ENCODE measurements at places on chromosomes 4 and X. TPM values are rescaled to one million over a fixed set of nuclear protein-coding genes. Genes with fewer than 3 reads are reported as not detected.

Gene ASMT
- total RNA-seq = not detected

GRCh38 chr4:152778656-152779512 lies 646 bp downstream of the TIGD4 start:
- no peak for DNase-seq

Gene ABCG2
- 0.21 TPM for total RNA-seq

DNA sequence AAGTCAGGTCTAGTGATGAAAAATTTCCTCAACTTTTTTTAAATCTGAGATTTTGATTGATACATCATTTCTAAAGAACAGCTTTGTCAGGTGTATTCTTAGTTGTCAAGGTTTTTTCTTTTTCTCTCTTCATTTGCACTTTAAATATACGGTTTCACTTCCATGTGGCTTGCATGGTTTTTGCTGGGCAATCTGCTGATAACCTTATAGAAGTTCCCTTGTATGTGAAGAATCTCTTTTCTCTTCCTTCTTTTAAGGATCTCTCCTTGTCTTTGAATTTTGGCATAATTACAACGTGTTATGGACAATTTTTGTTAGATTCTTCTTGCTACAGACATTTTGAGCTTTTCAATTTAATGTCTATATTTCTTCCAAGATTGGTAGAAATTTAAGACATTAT lies 76.4 kb downstream of the ZNF721 start:
- no peak for DNase-seq

Gene ANOS1
- total RNA-seq = 7.0 TPM

DNA sequence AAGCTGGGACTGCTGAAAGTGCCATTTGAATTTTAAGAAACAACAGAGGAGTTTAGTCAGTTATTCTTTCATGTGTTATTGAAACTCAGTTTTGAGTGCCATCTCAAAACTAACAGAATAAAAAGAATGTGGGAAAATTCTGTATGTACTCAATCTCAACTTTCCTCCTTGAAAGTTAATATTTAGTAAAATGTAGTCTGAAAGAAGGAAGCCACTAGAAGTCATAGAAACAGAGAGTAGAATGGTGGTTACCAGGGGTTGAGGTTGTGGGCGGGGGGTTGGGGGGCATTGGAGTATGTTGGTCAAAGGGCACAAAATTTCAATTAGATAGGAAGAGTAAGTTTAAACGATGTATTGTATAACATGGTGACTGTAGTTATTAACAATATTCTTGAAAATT lies 628.3 kb upstream of the MAGEB2 start:
- DNase-seq = no peak

- no peak for DNase-seq
Observed at GRCh38 chr4:113820108-113820507, 58.6 kb upstream of the CAMK2D start.

DNA sequence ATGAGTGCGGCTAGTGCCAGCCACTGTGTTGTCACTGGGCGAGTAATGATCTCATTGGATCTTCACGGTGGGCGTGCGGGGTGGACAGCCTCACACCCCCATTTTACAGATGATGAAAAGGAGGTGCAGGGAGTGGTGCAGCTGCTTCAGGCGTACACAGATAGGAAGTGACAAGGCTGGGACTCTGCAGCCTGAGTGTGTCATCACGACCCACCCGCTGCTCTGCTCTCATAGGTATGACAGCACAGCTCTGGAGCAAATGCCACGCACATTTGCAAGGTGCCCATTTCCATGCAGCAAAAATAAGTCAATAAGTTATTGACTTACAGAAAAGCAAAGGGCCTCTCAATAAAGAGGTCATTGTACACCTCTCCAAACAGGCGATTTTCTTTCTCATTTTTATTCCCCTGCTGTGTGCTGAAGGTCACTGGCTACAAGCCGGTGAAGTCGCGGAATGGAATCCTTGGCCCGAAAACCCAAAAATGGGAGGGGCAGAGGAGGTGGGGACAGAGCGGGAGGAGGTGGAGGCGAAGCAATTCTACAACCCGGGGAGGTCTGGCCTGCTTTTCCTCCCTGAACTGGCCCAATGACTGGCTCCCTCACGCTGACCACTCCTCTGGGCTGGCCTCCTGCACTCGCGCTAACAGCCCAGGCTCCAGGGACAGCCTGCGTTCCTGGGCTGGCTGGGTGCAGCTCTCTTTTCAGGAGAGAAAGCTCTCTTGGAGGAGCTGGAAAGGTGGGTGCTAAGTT lies at the start of gene SOD3:
Gene SOD3, plus strand, starts transcription at position 658 of the 750 bp plus-strand sequence. CDS start 3,949 bp downstream, outside the sequence.
- DNase-seq = peak; percentile 18

DNA sequence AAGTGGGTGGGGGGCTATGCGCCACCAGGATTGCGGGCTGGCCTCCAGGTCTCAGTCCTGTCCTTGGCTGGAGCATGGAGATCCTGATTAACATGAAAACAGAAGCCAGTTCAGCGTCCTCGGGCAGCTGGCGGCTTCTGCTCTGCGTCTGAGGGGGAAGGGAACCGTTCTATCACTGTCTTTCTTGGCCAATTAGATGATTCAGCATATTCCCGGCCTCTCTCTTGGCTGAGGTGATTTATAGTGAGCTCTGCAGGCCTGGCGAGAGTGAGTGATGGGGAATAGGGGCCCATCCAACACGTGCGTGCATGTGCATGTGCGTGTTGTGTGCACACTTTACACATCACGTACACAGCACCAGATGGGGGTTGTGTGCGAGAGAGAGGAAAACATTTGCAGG lies 145.8 kb upstream of the ATP6AP2 start:
- DNase-seq = no peak

Gene HAND2
- total RNA-seq = not detected

GRCh38 chrX:43474321-43474720 lies 181.8 kb upstream of the MAOA start:
- DNase-seq = no peak

Gene TRIM61
- total RNA-seq = 4.5 TPM

GRCh38 chr4:78250500-78250899 lies 193.4 kb downstream of the FRAS1 start:
- DNase-seq = no peak

DNA sequence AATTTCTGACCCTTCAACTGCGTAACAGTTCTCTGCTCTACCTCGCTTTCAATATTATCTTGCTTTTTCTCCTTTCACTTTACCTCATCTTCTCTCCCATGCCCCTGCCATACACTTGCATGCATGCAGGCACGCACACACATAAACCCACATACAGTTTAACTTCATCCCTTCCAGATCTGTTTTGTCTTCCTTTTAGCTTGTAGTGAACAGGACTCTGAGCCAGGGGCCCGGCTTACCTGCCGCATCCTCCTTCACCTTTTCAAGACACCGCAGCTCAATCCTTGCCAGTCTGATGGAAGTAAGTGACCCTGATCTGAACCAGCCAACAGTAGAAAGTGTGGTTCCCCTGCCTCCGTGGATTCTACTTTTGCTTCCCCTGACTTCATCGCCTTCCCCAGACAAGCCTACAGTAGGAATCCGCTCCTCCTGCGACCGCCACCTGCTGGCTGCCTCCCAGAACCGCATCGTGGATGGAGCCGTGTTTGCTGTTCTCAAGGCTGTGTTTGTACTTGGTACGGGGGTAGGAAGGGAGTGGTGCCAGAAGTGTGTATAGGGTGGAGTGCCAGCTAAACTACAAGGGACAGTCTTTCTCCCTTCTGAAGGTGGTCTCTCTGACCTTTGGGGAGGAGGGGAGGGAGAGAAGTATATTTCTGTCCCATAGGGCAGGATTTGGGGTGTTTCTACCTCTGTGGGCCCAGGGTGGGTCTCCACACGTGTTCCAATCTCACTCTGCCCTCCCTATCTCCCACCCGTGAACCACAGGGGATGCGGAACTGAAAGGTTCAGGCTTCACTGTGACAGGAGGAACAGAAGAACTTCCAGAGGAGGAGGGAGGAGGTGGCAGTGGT lies 10.7 kb downstream of the MED12 start:
- peak; percentile 9 for DNase-seq

Gene ANAPC4
- 24.9 TPM for total RNA-seq

GRCh38 chr4:99979872-99980271 lies 29.8 kb upstream of the H2AZ1 start:
- DNase-seq = no peak

Gene CITED1
- total RNA-seq = not detected

Gene QRFPR
- total RNA-seq = not detected

DNA sequence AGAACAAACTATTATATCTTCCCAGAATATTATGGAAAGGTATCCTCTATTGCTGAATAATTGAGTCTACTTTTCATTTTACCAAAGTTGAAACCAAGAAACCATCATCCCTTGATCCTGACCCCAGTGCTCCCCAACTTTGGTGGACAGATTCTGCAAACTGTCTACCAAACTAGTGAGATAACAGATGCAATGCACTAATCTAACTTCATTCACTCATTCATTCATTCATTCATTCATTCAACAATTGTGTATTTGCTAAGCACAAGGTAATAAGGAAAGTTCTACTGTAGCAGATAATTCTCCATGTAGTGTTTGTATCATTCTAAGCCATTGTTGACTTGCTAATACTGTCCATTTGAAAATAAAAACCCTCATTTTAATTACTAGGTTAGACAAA lies 150.6 kb downstream of the UNC5C start:
- DNase-seq = no peak

DNA sequence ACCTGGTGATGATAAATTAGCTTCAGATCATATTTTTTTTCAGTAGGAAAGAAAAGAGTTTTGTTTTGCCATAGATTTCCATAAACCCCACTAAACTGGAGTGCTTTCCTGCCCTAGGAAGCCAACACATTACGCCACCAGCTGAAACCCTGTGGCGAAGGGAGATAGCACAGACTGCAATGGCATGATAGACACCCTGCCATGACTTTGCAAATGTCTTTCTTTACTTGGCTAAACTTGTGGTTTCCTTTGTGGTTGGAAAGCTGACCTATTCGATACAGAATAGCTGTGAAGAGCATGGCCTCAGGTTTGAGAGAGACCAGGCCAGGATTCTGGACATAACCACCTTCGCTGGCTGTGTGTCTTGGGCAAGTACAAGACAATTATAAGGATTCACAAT lies 19.1 kb downstream of the MFAP3L start:
- no peak for DNase-seq

DNA sequence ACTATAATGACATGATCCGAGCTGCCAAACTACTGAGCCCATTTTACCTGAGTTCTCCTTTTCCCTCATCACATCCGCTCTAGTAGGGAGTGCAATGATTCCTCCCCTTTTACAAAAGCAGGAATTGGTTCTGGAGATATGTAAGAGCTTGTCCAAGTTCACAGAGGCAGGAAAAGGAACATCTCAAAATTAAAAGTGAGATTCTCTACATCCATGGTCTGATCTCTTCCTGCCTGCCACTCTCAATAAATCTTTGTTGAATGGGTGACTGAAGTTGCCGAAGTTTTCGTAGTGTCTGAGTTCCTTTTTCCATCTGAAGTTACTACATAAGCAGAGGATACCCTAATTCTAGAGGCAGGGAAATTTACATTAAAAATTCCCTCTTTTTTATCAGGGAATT lies at the start of gene FGFBP1:
Gene FGFBP1, minus strand, starts transcription at position 101 of the 400 bp plus-strand sequence. CDS start 2,108 bp downstream, outside the sequence.
- no peak for DNase-seq

Gene ITGB1BP2
- total RNA-seq = 1.1 TPM

Gene TMSB15A
- 6.2 TPM for total RNA-seq

Gene HS3ST1
- 2.4 TPM for total RNA-seq
